Activated T-helper 1 cell treated with anti-CD3 and anti-CD28 coated beads, Interleukin-2, amount 50 U/mL, for 16 hours (primary cell): ENCODE measurements at places on chromosomes 2 and 18.

- no peak for DNase-seq
Observed at GRCh38 chr2:108924580-108925251, 64.3 kb downstream of the EDAR start.

DNA sequence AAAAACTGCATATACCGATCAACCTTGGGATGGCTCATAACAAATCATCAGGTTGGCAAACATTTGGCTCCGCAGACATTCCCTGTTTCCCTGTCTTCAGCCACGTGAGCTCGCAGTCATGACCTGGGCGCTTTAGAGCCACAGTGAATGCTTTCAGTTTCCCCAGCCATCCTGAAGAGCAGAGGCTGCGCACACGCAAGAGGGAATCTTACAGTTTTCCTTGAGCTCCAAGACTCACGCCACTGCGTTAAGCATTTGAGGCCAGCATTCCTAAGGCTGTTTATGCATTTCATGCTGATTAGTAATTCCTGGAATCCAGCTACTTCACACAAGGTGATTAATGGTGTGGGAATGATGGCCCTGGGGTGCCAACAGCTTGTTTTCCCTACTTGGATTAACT lies 95.1 kb downstream of the MTCL1 start:
- DNase-seq, result no peak

DNA sequence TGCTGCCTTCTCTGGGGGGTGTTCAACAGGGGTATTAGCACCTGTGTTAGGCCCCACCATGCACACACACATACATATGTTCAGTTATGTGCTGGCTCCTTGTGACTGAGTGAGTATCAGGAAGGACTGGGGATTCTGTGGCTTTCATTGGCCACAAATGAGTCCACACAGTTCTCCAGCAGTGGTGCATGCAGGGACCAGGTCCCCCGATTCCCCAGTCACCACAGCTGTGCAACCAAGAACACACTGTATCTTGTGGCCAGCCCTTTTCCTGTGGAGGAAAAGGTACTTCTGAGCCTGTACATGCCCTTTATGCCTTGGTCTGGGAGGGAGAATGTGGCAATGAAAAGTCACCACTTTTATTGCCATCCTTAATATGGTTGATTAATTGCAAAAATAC lies 74.9 kb upstream of the KLF7 start:
- DNase-seq, result no peak

- DNase-seq, result no peak
Observed at GRCh38 chr2:26588576-26588975, 52.6 kb downstream of the CIB4 start.

GRCh38 chr2:182911813-182912517 lies 45.5 kb upstream of the FRZB start:
- DNase-seq, result no peak

DNA sequence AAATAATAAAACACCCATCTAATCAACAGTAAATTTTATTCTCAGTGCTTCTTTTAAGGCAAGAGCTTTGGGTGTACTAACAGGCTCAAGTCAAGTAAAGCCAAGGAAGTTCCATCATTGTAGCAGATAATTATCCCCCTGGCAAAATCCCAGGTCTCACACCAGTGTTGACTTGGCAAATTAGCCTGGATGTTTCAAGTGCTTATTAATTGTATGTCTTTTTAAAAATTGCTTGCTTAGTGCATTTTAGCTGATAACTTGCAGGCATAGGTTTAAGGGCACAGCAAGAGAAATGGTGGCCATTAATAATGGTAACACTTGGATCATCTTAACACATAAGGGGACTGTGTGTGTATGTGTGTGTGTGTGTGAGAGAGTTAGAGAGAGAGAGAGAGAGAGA lies 42.0 kb upstream of the FMNL2 start:
- no peak for DNase-seq

DNA sequence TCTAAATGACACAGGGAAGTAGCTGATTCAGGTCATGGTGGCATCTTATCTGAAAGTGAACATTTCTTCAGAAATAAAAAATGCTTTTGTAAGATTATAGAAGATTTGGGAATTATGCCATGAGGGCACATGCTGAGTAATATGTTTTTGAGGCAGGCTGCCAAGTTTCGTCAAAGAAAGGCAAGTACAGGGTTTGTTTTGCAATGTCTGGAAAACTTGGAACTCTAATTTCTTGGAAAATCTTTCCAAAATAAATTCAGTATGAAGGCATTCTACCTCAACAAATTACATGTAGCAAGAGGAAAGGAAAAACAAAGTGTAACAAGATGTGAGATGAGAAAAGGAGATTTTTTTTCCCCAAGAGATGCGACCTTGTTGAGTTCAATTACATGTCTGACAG lies 167.7 kb downstream of the PLCL1 start:
- no peak for DNase-seq

DNA sequence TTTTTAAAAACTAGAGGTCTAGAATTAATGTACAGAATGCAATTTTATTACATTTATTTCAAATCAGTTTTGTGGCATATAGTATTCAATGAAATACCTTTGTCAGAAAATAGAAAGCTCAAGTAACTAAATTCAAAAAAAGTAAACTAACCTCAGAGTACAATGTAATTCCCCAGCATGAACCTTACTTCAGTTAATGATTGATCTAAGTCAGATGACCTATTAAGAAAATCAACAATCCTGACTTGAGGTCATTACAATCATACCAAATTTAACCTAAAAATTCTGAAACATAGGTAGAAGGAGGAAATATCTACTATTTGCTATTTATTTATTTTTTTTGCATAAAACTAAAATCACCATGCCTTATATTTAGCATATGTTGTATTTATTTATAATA lies 142.9 kb downstream of the CCDC102B start:
- DNase-seq, result no peak

DNA sequence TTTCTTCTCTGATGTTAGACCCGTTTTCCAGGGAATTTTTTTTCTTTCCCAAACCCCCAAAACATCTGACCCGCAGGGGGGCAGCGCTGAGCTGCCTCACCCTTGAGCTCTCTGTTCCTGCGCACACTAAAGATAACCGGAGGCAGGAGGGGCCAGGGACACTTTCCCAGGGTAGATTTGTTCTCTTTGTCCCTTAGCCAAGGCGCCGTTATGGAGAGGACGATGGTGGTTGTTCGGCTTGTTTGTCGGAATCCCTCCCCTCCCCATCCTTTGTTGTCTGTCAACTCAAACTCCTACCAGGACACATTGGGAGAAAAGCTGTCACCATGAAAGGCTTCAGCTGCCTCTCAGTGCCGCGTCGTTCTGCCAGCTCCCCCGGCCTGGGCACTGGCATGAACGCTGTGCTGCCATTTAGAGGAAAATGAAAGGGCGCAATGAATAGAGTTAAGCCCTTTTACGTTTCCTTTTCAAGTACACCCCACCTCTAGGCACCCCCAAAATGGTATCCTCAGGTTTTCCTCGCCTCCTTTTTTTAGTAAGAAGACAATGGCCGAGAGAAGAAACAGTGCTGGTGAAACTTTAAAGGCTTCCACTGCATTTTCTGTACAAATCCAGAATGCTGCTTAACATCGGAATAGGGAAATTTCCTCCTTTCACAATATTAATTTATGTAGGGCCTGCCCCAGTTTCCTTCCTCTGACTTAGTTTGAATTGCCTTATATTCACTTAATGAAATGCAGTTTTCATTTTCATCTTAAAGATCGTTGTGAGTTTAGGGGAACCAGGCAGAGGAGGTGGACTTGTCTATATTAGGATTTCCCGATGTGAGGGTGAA lies 62.1 kb downstream of the RND3 start:
- DNase-seq, result no peak

- DNase-seq, result no peak
Observed at GRCh38 chr2:85756822-85757435, 3.1 kb downstream of the ATOH8 start.

- no peak for DNase-seq
Observed at GRCh38 chr2:226515344-226516055, 284.1 kb downstream of the IRS1 start.

DNA sequence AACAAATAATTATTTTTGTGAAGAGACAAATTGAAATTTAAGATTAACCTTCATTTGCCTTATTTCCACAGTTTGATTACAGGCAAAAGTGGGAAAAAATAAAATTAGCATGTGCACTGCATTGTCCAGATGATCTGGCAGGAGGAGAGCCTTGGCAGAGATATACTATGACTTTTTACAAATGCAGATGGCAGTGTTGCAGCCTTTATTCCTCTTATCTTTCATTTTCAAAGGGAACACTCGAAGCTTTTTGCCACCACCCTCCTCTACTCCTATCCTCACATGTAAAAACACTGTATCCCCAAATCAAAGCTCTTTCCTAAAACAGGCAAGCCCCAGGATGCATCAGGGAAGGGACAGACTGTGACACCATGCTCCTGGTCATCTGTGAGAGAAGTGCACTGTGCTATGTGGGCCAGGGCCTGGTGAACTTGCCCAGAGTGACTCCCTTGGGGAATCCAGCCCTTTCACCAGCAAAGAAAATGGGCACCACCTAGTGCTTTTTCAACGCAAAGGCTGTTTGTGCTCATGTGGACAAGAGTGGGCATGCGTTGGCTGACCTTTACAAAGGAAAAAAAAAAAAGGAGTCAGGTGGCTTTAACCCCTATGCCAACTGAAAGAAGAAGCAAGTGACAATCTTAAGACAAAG lies 74.7 kb upstream of the ETAA1 start:
- DNase-seq, result no peak

GRCh38 chr2:3299703-3300102 lies 77.9 kb downstream of the EIPR1 start:
- no peak for DNase-seq

- no peak for DNase-seq
Observed at GRCh38 chr18:70450426-70451253, 161.8 kb downstream of the SOCS6 start.

DNA sequence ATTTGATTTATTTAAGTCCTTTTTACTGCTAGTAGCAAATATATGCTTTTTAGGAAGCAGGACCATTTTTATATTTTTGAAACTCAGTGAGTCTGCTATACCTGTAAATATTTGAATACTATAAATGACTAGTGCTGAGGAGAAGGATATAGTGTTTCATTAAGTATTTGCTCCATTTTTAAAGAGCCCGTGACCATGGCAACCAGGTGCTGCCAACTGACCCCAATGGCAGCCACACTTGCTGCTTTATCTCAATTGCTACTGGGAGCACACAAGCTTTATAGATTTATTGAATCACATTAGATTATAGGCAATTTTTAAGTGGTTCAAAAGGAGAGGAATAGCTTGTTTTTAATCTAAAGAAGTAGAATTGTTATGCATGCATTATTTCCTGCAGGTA lies 142.0 kb downstream of the SCG2 start:
- DNase-seq, result no peak

- no peak for DNase-seq
Observed at GRCh38 chr2:3633089-3633981, 24.7 kb upstream of the ALLC start.

- no peak for DNase-seq
Observed at GRCh38 chr2:204010628-204011560, 74.3 kb downstream of the ICOS start.

GRCh38 chr2:184890311-184890710 lies 292.0 kb downstream of the ZNF804A start:
- no peak for DNase-seq

DNA sequence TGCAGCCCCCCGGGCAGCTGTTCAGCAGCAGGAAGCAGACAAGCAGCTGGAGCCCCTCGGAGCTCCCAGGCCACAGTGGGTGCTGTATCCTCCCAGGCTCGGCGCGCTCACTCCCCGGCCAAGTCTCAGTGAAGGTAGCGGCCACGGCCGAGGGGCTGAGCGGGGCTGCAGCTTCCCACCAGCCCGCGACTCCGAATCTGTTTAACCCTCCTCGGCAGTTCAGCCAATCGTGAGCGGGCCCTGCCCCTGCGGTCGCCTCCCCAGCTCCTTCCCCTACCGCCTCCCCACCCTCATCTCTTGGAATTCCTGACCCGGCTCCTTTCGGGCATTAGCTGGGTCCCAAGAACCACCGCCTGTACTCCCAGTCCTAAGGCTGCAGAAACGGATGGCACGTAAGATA lies at the start of gene RESP18:
RESP18 (minus strand) TSS at position 203 of the 400 bp plus-strand sequence.
- no peak for DNase-seq

DNA sequence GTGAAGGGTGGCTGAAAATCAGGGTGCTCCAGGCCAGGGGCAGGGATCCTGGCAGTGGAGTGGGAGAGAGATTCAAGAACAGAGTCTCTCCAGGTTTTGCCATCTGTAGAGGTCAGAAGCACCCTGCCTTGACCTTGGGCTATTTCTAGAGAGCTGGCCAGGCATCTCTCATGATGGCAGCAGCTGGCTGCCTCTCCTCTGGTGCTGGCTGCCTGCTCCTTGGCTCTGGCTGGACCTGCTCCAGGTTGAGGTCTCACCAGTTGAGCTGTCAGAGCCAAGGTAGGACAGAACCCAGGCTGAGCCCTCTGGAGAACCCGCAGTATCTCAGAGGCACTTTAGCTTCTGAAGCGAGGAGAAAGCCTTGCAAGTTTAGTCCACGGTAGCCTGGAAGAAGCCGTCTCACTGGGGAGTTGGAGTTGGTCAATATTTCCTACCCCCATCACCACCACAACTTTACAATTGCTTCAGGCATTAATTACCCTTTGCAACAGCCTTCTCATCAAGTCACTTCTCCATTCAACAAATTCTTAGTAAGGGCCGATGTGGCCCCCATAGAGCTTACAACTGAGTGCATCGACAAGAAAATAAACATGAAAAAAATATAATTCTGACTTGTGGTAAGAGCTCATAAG lies 25.6 kb downstream of the GNLY start:
- DNase-seq, result no peak

- DNase-seq, result no peak
Observed at GRCh38 chr18:10055125-10055750, 141.4 kb downstream of the VAPA start.

DNA sequence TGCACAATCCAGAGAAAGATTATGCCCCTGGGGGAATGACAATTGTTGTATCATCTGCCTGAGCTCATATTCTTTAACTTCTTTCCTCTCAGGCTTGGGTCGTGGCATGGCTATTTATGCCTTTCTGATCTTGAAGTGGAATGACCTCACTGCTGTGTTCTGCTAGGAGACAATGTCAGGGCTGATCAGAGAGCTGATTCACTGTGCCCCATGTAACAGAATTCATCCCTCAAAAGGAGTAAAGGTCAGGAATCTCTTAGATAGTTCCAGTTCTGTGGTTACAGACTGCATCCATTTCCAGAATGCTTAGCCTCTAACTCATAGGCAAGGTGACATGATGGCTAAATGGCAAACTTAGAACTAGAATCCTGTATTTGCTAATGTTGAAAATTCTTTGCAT lies 511.7 kb upstream of the CNTNAP5 start:
- DNase-seq, result no peak

DNA sequence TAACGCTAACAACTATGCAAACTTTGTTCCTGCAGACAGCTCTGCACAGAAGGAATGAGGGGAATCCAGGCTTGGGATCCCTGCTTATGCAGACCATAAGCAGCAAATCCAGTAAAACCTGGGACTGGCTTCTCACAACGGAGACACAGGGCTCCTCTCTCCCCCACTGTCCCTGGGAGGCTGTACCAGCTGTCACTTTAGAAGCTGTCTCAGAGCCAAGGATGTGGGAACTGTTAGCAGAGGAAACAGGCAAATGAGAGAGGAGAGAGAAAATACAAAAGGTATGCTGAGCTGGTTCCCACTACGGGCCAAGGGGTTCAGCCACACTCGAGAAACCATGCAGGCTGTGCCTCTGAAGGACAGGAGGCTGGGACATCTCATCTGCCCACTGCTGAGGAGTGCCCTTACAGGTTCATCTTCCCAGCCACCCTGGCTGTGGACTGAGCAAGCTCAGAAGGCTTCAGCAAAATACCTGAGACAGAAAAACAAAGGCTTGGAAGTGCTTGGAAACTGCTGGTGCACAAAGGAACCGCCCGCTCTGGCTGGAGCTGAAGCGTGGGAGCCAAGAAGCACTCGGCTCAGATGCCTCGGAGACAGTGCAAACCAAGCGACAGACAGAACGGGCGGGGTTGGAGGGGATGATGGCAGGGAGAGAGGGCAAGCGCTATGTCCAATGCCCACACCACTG lies 72.5 kb downstream of the FAM210A start:
- DNase-seq, result no peak
